Spleen (tissue), 13 donors: ENCODE measurements at places on chromosomes 4 and X. TPM values are rescaled to one million over a fixed set of nuclear protein-coding genes. Genes with fewer than 3 reads are reported as not detected.

- no peak for DNase-seq
Observed at GRCh38 chrX:136953867-136954787, 73.6 kb upstream of the RBMX start.

DNA sequence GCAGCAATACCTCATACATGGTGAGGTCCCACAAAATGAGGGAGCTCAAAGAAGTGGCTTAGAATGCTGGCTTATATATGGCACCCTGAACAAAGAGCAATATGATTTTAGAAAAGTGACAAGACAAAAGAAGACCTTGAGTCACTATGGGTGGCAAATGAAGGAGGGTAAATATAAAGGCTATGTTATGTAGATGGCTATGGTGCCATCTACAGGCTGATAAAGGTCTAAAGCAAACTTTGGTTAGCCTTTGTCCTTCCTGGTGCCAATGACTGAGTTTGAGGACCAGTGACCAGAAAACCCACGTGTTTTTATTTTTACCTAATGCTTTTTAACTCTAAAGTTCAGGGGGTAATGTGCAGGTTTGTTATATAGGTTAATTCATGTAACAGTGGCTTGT, 151.8 kb downstream of the CCNG2 start:
- no peak for DNase-seq

DNA sequence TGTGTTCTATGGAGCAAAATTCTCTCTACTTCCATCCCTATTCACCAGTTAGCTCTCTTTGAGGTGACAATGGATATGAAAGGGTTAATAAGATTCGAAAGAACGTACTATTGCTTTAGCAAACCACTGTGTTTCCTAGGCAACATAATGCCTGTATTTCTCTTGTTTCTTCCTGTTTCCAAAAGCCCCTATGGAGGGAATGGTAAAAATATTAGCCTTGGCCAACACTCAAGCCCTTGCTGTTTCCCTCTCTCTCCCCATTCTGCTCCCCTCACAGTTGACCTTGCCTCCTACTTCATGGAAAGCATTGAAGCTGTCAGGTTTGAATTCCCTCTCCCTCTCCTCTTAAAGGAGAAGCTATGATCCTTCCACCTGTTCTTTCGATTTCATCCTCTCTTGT, 9.6 kb upstream of the PGRMC1 start:
- DNase-seq = no peak

- no peak for DNase-seq
Observed at GRCh38 chr4:51907006-51907669, 64.2 kb downstream of the DCUN1D4 start.

GRCh38 chrX:88604433-88605221, 142.4 kb upstream of the CPXCR1 start:
- DNase-seq = no peak

GRCh38 chr4:188408244-188409030, 269.2 kb downstream of the TRIML1 start:
- no peak for DNase-seq

DNA sequence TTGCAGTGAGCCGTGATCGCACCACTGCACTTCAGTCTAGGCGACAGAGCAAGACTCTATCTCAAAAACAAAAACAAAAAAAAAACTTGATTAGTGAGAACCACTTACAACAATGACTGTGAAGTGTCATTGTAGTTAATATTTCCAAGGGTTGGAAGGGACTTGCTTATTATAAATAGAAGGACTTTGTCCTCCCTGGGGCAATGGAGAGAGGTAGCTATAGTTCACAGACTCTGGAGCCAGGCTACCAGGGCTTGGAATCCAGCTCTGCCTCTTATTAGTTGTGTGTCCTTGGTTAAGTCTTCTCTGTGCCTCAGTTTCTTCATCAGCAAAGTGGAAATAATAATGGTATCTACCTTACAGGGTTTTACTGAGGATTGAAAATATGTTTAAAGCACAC, 51.6 kb downstream of the TMEM150C start:
- DNase-seq = no peak

- no peak for DNase-seq
Observed at GRCh38 chr4:46839128-46839527, 69.9 kb downstream of the COX7B2 start.

DNA sequence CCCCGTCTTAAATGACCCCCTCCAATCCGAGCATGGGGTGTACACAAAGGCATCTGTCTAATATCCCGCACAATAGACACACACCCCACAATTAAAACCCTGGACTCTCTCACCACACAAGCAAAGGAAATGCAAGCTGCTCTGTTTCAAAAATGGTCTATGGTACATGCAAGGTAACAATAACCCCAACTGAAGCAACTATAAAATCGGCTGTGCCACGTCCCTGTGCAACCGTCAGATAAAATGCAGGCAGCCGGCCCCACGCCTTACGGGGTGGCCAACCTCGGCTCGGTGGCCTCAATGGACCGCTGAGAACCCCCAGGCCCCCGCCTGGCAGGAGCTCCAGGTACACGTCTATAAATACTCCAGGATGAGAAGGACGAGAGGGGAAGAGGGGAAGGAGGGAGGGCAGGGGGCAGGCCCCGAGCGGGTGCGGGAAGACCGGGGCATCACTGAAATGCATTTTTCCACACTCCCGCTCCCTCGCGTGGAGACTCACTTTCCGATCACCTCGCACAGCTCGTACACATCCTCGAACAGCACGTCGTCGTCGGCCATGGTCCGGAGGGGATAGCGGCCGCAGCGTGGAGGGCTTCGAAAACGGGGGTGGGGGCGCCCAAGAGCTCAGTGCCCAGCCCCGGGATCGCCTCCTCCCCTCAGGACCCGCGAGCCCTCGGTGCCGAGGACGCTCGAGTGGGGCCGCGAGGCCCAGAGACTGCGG, 763 bp downstream of the CASK start:
- DNase-seq = peak; percentile 86

- DNase-seq = no peak
Observed at GRCh38 chr4:26029568-26030131, 115.6 kb downstream of the SMIM20 start.

DNA sequence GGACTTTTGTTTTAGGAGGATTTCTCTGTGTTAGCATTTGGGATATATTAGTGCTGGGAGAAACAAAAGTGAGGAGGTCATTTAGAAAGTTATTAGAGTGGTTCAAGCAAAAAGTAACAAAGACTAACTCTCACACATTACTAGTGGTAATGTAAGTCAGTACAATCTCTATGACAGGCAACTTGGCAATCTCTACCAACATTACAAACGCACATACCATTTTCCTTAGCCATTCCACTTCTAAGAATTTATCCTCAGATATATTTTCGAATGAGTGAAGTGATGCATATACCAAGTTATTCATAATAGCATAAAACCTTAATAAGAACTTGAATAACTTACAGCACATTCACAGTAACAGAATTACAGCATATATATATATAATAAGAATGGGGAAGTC, 146.2 kb downstream of the PRSS12 start:
- DNase-seq = no peak

- no peak for DNase-seq
Observed at GRCh38 chr4:85970535-85970934, 389.3 kb downstream of the MAPK10 start.

GRCh38 chr4:180350901-180351300, 1892.3 kb upstream of the TENM3 start:
- no peak for DNase-seq

- no peak for DNase-seq
Observed at GRCh38 chrX:132730266-132730665, 228.2 kb downstream of the HS6ST2 start.

DNA sequence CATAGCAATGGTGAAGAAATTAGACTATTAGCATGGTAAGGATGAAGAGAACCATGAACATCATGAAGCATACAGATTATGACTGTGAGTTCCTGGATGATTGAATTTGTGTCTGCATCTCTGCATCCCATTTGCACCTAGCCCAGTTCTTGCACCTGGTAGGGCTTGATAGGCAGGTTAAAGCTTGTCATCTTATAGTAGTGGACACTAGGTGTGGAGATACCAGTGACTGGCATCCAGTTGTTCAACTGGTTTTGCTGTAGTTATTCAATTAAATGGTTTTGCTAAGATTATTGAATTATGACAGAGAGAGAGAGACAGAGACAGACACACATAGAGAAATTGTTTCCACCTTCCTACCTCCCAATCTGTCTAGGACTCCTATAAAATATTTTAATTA, 5.0 kb downstream of the ADH7 start:
- DNase-seq = no peak

- peak; percentile 84 for DNase-seq
Observed at GRCh38 chrX:107628662-107629539, 591 bp downstream of the PRPS1 start.

- no peak for DNase-seq
Observed at GRCh38 chr4:139589336-139590018, 33.5 kb upstream of the SETD7 start.

DNA sequence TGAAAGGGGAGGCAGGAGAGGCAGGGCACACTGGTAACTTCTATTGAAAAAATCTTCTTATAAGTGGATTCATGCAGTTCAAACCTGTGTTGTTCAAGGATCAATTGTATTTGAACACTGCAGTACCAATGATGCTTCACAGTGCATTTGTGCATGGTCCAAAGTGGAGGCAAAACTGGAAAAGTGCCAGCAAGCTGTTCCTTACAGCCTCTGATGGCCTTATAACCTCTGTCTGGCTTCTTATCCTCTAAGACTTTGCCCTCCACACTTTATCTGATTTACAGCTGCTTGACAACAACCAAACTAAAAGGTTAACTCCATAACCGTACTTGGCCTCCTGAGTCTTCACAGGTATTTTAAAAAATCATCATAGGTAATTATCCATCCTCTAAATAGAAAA, 40.4 kb downstream of the MAGEB17 start:
- no peak for DNase-seq

DNA sequence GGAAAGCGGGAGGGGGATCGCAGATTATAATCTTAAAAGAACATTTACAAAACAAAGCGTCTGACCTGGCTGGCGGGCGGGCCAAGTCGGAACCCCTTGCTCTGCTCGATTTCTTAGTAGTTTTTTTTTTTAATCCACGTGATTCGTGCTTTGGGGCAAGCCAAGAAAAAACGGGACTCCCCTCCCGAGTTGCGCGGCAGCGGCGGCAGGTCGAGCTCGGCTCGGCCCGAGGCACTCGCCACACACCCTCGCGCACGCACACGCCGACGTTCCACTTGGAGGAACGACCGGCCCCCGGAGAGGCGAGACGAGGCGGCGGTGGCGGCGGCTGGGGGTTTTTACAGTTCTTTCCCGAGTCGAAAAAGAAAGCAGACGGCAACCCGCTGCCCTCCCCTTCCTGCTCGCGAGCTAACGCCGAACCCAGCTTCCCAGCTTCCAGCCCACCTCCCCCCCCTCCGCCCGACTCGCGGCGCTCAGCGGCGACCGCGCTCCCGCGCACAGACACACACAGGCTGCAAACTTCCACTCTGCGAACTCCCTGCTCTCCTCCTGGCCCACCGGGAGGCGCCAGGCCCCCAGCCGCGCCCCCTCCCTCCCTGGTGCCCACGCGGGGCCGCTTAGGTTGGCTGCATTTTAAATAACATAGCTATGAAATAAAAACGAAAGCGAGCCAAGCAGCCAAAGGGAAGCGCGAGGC, 1.2 kb downstream of the BCOR start:
- DNase-seq = peak; percentile 89

- no peak for DNase-seq
Observed at GRCh38 chr4:11313157-11313943, 115.3 kb downstream of the HS3ST1 start.

GRCh38 chrX:136250191-136251040, 784 bp downstream of the MAP7D3 start:
- DNase-seq = no peak

DNA sequence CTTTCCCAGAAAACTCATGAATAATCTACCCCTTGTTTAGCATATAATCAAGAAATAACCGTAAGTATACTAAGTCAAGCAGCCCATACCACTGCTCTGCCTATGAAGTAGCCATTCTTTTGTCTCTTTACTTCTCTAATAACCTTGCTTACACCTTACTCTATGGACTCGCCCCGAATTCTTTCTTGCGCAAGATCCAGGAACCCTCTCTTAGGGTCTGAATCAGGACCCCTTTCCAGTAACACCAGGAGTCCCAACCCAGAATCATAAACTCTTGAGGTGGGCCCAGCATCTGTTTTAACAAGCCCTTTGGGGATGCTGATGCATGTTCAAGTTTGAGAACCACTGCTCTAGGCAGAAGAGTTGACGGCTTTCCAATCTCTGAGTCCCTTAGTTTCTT, 119.6 kb downstream of the BEND2 start:
- no peak for DNase-seq

DNA sequence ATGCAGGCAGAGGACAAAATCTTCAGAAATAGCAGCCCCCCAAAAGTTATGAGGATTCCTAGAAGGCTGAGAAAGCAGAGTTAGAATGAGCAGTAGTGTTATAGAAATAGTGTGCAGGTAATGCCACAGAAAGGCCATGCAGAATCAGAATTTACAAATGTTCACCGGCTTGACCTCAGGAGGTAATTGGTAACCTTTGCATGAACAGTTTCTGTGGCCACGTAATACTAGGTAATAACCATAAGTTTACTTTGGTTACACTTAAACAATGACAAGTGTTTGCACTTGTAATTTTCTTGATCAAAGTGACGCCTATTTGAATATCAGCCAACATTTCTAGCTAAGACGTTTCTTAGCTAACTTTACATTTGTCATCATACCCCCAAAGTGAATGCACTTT, 393.6 kb downstream of the GPAT3 start:
- no peak for DNase-seq

DNA sequence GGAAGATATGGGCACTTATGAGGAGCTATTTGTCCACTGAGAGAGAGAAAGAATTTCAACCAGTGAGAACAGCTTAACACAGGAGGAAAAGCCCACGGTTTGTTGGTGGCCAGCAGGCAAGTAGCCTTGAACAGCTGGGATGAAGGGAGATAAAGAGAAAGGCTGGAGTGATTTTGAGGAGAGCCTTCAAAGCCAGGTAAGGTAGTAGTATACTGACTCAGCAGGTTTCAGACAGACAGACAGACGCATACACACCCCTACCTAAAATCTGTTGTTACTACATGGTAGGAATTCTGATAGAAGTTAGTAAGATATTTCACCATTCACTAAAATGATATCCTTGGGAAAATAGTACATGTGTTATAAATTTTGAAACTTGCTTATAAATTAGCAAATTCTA, 60.5 kb downstream of the SEC24D start:
- DNase-seq = no peak

GRCh38 chrX:48569958-48570357, 4.3 kb upstream of the RBM3 start:
- DNase-seq = no peak

GRCh38 chr4:94428884-94429283, 22.9 kb upstream of the PDLIM5 start:
- DNase-seq = no peak

DNA sequence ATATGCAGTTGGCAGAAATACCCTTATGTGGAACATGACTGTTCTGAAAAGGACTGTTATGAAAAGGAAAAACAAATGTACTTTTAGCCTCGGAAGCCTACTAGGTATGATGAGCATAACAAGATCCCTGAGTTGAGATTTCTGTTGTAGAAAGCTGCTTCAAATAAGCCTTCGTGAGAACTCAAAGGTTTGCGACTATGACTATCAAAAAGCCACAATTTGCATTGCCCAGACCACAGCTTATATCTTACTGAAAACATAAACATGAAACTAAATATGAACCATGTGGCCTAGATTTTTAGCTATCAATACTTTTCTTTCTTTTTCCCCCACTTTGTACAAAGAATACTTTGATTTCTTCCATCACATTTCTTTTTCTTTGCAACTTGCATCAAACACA, 398.2 kb upstream of the LCORL start:
- no peak for DNase-seq

The SLC49A3 gene
- total RNA-seq = 13.4 TPM

The KDR gene
- total RNA-seq = 19.2 TPM

The LRRC66 gene
- total RNA-seq = 0.14 TPM

The GPR173 gene
- 1.9 TPM for total RNA-seq

The BEX5 gene
- total RNA-seq = 1.8 TPM

The MAGEB1 gene
- total RNA-seq = not detected

The TMEM150C gene
- total RNA-seq = 9.2 TPM

The TKTL1 gene
- total RNA-seq = 0.42 TPM

The MFAP3L gene
- 9.8 TPM for total RNA-seq
